ENCODE measurements at places on chromosomes 13 and 19.
A peak's percentile ranks its signal among the peaks of the same experiment; 100 is the strongest.

GRCh38 chr13:69287050-69287698, 820.5 kb upstream of the ATXN8OS start:
- DNase-seq: no peak

- no peak for DNase-seq
Measured at GRCh38 chr19:16886305-16886880, 2.4 kb upstream of the F2RL3 start.

GRCh38 chr13:109784590-109785140, 1.7 kb downstream of the IRS2 start:
- peak; percentile 86 for DNase-seq

- no peak for DNase-seq
Measured at GRCh38 chr19:31648347-31648746, 299.1 kb upstream of the TSHZ3 start.

DNA sequence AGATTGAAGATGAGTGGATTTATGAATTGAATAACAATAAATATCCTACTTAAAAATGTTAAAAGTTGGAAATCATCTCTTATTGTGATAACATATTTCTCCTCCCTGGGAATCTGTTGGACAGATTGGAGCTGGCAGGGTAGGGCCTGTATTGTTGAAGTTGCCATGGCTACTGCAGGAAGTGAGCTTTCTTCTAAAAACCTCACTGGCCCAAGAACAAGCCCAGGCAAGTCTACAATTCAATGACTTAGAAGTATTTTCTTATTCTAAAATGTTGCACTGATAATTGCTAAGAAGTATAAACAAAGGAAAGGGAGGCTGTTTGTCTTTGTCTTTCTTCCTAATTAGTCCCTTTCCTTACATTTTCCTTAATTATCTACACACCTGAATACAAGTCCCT, 112.1 kb downstream of the DLEU7 start:
- no peak for DNase-seq

- DNase-seq: no peak
Measured at GRCh38 chr13:74816737-74817136, 665.2 kb downstream of the TBC1D4 start.

DNA sequence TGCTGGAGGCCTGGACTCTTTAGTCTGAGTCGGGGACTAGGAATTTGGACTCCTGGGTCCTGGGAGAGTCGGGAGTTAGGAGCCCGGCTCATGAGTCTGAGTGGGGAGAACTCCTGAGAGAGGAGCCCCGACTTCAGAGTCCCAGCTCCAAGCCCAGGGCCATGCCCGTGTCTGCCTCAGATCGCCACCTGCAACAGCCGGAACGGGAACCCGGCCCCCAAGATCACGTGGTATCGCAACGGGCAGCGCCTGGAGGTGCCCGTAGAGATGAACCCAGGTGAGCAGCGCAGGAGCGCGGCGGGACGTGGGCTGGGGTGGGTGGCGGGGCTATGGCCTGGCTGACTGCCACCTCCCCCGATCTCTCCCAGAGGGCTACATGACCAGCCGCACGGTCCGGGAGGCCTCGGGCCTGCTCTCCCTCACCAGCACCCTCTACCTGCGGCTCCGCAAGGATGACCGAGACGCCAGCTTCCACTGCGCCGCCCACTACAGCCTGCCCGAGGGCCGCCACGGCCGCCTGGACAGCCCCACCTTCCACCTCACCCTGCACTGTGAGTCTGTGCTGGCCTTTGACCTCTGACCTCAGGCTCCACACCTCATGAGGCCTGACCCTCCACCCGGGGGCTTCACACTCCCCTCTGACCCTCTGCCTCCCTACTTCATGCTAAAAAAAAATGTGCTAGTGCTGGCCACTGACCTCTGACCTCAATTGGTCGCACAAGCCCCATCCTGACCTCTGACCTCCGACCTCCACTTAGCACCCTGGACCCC, 4.4 kb downstream of the BCAM start:
- DNase-seq: no peak

DNA sequence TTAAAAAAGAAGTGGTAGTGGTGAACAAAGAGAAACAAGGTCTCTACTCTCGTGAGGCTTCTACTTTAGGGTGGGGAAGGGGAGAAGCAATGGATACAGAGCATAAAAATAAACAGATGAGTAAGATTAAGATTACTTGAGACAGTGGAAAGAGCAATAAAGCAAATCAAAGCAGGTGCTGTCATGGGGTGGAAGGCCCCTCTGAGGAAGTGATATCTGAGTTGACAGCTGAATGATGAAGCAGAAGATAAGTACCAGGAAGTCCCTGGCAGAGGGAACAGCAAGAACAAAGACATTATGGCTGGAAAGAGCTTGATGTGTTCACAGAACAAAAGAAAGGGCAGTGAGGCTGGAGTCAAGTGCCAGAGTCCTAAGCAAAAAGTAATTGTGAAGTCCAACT, 221.8 kb downstream of the ENOX1 start:
- no peak for DNase-seq

DNA sequence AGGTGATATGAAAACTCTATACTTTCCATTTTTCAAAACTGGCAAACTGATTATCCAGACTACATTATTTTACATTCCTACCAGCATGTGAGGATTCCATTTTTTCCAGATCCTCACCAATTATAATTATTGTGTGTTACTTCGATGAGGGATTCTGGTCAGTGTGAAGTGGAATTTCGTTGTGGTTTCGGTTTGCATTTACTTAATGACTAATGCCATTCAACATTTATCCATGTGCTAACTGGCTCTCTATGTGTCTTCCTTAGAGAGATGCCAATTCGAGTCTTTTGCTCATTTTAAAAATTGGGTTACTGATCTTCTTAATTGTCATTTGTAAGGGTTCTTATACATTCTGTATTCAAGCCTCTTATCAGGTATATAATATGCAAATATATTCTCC, 1551.3 kb upstream of the MIR17HG start:
- no peak for DNase-seq

DNA sequence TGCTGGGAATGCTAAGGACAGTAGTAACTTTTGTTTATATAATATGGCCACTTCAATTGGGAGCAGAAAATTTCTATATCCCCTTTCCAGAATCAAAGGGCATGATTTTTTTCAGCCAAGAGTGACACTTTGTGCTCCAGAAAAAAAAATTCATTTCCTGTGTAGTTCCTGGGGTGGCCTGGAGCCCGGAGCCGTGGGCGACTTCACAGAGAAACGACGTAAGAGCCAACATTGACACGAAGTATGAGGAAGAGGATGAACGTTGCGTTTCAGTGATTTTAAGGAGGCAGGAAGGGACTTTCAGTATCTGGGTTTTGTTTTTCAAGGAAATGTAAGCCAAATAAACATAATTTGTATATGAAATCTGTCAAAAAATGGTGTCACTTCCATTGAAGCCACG, 187.6 kb downstream of the STK24 start:
- no peak for DNase-seq

DNA sequence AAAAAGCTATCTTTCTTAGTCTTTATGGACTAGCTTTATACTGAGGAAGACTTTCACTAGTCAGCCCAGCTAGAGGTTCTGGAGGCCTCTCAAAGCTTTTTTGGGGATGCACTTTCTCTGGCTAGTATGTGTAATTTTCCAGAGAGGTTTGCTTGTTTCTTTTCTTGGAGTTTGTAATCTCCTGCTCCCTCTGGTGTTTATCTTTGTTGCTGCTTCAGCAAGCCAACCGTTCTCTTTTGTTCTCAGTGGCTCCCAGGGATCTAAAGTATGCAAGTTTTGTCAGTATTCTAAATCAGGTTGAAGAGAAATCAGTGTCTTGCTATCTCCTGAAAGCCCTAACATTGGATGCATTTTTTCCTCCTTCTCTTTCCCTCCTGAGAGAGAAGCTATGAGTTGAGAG, 121.1 kb upstream of the MYO16 start:
- DNase-seq: no peak

All from activated CD8-positive, alpha-beta memory T cell treated with anti-CD3 and anti-CD28 coated beads for 24 hours (primary cell).